Activated CD8-positive, alpha-beta T cell treated with anti-CD3 and anti-CD28 coated beads for 36 hours (primary cell): ENCODE measurements at places on chromosomes 1 and 21.
A peak's percentile ranks its signal among the peaks of the same experiment; 100 is the strongest.

DNA sequence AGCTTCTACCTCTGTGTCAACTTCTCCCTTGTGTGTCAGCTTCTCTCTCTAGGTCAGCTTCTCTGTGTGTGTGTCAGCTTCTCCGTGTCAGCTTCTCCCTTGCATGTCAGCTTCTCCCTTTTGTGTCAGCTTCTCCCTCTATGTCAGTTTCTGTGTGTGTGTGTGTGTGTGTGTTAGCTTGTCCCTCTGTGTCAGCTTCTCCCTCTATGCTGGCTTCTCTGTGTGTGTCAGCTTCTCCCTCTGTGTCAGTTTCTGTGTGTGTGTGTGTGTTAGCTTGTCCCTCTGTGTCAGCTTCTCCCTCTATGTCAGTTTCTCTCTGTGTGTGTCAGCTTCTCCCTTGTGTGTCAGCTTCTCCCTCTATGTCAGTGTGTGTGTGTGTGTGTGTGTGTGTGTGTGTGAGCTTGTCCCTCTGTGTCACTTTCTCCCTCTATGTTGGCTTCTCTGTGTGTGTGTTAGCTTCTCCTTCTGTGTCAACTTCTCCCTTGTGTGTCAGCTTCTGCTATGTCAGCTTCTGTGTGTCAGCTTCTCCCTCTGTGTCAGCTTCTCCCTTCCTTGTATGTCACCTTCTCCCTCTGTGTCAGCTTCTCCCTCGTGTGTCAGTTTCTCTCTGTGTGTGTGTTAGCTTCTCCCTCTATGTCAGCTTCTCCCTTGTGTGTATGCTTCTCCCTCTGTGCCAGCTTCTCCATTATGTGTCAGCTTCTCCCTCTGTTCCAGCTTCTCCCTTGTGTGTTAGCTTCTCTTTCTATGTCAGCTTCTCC, 6.3 kb upstream of the UBXN10 start:
- no peak for DNase-seq

GRCh38 chr21:44439211-44439600, 16.1 kb upstream of the LRRC3 start:
- DNase-seq: no peak

- no peak for DNase-seq
Observed at GRCh38 chr21:41375875-41376274, 14.0 kb downstream of the MX2 start.

DNA sequence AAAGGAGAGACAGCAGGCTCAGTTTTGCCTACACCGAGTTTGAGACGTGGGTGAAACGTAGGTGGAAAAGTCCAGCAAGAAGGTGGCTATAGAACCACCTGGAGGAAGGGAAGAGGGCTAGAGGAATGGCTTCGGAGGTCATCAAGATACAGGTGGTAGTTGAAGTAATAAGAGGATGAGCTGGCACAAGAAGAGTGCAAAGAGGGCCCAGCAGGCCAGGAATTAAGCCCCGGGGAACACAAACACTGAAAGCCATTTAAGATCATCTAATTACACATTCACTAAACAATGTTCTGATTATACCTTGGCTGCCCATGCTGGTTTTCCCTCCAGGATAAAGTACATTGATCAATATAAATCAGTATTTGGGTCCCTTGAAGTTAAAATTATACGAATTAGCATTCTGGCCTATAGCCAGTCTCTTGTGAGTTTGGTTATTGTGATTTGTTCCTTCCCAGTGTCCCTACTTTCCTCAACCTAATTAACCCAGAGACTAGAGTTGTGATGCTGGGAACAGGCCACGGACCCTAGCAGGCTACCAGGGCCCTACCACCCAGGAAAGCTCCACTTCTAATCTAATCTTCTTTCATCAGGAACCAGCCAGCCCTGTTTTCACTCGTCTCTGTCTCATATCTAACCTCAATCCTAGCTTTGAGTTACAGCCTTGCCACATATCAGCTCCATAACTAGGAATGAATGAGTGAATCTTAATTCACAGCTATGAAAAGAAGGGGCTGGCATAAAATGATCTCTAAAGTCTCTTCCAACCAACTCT, 26.4 kb upstream of the PPP1R15B start:
- DNase-seq: no peak

GRCh38 chr1:7842517-7842916, 10.3 kb downstream of the UTS2 start:
- DNase-seq: peak; percentile 65
